ENCODE measurements at places on chromosomes 12 and 14.

GRCh38 chr14:89810101-89810500, 144.4 kb downstream of the EFCAB11 start:
- no peak for DNase-seq

GRCh38 chr12:104304261-104305009, 896 bp downstream of the EID3 start:
- DNase-seq, result no peak

DNA sequence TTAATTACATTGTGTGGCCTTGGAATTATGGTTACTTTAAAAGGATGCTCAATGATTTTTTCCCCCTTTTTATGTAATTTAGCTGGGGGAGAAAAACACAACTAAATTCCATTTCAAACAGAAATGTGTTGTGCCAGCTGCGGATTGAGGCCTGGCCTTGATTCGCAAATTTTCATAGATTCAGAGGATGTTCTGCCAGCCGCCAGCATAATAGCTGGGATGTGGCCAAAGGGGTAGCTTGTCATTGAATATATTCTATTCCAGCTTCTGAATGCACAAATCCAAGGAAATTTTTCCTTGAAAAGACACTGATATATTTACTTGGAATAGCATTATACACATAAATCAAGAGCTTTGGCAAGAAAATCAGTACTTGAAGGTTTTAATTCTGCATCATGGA, 43.7 kb downstream of the TRHDE start:
- DNase-seq, result no peak

- DNase-seq, result no peak
Measured at GRCh38 chr12:18430425-18431048, 169.2 kb downstream of the PIK3C2G start.

DNA sequence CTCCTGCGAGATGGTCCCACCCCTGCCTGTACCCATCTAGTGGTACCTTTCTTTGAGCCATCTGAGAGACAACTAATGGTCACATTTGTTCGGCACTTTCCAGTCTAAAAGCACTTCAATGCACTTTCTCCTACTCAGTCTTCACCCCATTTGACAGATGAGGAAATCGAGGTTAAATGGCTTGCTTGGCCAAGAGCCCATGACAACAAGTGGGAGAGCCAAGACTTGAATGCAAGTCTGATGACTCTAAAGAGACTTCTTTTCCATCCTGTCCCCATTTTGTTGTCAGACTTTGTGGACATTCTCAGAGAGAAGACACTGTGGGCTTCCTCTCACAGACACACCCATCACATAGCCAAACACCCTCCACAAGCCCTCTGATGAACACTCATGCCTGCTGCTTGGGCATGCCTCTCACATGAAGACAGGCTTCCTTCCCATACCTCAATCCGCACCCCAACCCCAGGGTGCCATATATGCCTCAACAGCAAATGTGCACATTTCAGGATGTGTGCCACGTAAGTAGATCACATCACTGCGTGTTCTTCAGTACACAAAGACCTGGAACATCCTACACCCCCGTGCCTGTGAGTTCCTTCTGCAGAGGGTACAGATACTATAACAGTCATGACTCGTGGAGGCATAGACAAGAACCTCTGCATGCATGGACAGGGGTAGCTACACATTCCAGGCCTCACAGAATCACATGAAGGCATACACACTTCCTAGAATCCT, 805 bp downstream of the MYH7 start:
- DNase-seq, result no peak

DNA sequence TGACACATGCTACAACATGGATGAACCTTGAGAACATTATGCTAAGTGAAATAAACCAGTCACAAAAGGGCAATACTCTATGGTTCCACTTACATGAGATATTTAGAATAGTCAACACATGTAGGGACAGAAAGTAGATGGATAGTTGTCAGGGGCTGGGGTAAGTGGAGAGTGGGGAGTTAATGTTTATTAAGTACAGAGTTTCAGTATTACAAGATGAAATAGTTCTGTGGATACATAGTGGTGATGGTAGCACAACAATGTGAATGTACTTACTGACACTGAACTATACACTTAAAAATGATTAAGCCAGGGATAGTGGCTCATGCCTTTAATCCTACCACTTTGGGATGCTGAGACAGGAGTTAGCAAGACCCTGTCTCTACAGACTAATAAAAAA, 8.7 kb downstream of the NUP107 start:
- no peak for DNase-seq

DNA sequence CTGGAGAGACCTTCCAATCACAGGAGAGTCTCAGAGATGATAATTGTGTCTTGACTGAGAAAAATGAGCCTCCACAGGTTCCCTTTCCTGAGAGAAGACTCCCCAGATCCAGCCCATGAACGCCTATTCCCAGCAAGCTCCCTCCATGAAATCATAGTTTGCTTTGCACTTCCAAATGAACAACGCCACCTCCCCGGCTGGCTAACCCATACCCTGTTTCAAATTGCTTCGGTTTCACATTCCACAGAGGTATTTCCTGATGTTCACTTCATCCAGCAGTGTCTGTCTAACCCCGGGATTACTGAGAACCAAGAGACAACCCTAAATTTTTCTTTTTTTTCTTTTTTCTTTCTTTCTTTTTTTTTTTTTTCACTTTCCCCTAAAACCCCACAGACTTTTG, 124.1 kb upstream of the RFLNA start:
- no peak for DNase-seq

DNA sequence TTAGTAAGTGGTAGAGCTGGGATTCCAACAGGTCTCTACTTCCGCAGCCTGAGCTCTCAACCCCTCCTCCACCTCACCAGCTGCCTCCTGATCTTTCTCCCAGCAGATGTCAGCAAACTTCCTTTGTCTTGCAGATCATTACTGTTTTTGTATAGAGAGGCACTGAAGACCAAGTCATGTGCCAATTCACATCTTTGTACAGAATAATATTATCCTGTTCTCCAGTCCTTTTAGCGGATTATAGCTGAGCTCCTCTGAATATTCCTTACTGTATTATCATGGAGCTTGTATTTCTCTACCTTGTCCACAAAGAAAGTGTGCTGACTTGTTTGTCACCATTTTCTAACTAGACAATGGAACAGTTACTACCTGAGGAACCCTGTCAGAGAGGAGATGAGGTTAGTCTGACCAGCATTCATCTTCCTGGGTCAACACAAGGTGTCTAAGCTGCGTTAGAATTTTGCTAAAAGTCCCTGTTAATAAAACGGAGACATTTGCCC, 142.3 kb upstream of the ARHGAP5 start:
- peak; percentile 37 for DNase-seq

GRCh38 chr12:121776190-121777098, 17.0 kb downstream of the RHOF start:
- peak; percentile 88 for DNase-seq

DNA sequence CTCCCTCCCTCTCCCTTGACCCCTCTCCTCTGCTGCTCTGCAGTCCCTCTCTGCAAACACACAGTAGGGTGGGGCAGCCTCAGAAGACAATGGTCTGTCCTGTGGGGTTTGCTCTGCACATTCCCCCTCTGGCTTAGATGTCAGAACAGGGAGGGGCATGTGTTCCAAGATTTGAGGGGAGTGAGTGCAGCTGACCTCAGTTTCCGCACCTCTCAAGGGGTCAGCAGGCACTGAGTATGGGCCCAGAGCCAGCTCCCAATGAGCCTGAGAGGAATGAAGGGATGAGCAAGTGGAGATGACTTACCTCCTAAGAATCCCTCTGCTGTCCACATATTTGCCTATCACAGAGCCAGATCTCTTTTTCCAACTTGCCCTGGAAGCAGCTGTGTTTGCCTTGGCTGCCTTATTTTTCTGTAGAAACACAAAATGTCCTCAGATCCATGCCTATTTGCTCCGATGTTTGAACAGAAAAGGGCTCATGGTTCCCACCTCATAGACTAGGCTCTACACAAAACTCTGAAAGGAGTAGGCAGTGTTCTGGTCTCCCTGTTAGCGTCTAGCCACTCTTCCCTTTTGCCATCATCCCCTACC, 111.4 kb downstream of the CRACR2A start:
- no peak for DNase-seq

DNA sequence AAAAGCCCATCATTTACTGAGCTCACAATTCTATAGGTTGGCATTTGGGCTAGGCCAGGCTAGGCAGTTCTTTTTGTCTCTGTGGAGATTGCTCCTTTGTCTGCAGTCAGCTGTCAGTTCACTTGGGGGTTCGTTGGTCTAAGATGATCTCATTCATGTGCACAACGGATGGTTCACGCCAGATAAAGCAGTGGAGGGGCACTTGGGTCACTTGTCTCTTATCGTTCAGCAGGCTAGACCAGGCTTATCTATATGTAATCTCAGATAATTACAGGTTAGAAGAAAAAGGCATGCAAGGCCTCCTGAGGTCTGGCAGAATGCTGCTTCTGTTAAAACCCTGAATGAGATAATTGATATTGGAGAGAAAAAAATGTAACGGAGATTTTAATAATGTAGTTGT, 119.0 kb upstream of the ATP2B1 start:
- DNase-seq, result no peak

- no peak for DNase-seq
Measured at GRCh38 chr14:99459481-99460100, 21.1 kb downstream of the SETD3 start.

DNA sequence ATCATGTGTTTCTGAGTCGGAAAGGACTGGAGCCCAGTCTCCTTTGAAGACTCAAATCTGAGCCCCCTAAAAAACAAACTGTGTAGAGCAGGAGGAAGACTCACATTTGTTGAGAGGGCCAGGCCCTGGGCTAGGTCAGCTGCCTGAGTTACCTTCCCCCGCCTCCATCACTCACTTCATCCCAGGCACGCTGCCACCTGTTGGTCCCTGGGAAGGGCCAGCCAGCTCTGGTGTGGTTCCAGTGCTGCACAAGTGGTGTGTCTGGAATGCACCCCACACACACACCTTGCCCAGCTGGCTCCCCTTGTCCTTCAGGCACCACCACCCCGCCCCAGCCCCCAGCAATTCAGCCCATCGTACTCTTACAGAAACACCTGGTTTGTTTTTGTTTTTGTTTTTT, 9.0 kb downstream of the MVK start:
- no peak for DNase-seq

- no peak for DNase-seq
Measured at GRCh38 chr12:58341791-58342190, 400.4 kb downstream of the ATP23 start.

- no peak for DNase-seq
Measured at GRCh38 chr14:51119411-51120051, 24.6 kb upstream of the TRIM9 start.

GRCh38 chr12:130876297-130876696, 4.4 kb downstream of the RAN start:
- no peak for DNase-seq

DNA sequence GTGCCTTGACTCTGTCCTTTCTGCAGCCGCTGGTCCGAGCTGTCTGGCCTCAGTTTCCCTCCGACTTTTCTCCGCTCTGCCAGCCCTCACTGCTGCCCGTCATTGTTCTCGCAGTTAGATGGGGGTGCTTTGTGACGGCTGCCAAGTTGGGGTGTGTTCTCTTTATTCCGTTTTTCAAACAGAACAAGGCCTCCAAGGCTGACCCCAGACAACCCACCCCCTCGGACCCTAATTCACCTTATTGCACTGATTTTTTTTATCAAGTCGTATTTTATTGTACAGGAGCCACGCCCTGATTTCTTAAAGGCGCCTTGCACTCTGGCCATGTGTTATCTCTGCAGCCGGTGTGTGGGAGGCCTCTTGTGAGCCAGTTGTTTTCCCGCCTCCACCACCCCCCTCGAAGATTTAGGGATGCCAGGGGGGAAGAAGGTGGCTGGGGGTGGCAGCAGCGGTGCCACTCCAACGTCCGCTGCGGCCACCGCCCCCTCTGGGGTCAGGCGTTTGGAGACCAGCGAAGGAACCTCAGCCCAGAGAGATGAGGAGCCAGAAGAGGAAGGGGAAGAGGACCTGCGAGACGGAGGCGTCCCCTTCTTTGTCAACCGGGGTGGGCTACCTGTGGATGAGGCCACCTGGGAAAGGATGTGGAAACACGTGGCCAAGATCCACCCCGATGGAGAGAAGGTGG, 1.3 kb downstream of the VASH1 start:
- no peak for DNase-seq

GRCh38 chr14:90438841-90439240, 42.0 kb downstream of the CALM1 start:
- no peak for DNase-seq

GRCh38 chr14:37819155-37820015, 224.0 kb downstream of the TTC6 start:
- DNase-seq, result no peak

Data from CD4-positive, alpha-beta T cell treated with Interleukin-17A for 1 hour (primary cell).